ENCODE measurements at places on chromosomes 1 and 21.

DNA sequence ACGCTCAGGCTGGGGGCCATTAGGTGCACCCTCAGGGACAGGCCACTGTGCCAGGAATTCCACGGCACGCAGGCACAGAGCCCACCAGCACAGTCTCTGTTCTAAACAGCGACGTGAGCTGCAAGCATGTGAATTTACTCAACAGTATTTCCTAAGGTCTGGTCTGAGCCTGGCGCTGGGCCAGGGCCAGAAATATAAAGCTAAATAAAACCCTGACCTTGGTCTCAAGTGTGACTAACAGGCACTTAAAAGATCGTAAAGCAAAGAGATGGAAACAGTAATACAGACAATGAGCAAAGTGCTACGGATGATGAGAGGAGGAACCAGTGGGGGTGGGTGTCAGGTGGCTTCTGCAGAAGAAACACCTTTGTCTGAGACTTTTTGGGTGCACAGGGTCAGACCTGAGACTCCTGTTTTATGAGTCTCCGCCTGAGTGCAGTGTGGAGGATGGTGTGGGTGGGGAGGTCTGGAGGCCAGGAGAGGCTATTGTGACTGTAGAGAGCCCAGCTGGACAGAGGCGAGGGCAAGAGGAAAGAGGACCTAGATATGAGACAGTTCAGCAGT, 53.4 kb upstream of the EDN2 start:
- DNase-seq: no peak

GRCh38 chr1:159889821-159890252, 10.1 kb downstream of the CFAP45 start:
- peak; percentile 82 for DNase-seq

DNA sequence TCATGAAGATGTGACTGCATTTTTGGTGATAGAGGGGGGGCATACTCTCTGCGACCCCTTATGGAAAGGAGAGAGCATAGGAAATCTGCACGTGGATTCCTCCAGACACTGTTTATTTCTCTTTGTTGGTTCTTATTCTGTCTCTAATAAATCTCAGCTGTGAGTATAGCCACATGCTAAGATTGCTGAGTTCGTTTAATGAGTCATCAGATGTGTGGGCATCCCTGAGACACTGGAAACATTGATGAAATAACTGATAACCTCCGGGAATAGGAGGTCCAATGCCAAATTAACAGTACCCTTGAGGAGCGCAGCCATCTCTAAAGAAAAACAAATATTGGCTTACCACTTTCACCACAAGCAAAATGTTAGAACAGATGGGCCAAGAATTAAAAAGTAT, 880.2 kb upstream of the NEGR1 start:
- DNase-seq: no peak

GRCh38 chr1:203325418-203326091, 20.2 kb downstream of the BTG2 start:
- DNase-seq: peak; percentile 82

DNA sequence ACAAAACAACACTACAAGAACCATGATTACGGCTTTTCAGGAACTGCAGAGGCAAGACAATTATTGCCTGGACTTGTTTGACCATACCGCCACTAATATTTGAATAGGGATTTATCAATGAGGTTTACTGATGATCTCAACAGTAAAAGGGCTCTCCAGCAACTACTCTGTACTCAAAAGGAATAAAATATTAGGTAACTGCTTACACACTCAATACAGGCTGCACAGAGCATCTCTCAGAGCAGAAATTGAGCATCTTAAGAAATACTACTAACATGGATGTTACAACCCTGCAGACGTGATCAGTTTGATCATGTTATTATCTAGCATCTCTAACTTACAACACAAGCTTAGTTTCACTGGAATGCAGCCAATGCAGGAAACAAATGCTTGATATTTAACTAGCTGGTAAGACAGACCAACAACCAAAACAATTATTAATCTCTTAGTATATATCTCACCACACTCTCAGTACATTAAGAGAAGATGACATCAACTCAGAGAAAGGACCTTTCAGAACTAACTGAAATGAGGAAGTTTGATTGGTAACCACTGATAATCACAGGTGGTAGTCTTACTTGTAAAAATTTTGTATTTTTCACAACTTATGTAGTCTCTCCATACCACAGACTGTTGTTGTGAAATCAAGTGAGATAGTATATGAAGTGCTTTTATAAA, 52.2 kb downstream of the PUM1 start:
- DNase-seq: peak; percentile 31

GRCh38 chr1:156691191-156691590, 14.0 kb upstream of the NES start:
- DNase-seq: no peak

DNA sequence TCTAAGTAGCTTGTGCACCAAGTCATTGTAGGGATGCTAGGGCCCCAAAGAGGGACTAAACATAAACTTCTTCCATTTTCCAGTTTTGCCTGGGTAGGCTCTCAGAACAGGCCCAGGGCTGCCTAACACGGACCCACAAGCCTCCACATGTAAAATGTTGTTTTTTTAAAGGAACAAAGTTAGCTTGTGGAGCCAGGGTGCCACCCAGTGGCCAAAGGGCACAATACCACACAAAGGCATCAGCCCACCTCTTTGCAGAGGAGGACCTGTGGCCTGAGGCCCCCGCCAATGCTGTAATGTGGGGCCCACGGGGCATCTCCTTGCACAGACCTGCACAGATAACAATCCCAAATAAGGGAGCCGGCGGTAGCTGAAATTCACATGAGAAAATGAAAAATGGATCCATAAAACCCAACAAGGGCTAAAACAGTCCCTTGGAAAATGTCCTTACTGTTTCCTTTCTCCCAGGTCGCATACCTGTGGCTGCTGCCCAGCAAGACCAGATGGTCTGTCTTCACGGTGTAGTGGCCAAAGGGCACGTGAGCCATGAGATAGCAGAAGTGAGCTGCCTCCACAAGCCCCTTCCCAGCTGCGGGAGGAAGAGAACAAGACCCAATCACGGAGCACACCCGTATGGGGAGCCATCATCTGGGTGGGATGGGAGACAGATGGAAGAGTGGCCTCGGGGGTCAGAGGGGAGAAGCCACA, 23.8 kb downstream of the SEC16B start:
- DNase-seq: peak; percentile 62

GRCh38 chr1:189605226-189605625, 872.4 kb downstream of the BRINP3 start:
- no peak for DNase-seq

DNA sequence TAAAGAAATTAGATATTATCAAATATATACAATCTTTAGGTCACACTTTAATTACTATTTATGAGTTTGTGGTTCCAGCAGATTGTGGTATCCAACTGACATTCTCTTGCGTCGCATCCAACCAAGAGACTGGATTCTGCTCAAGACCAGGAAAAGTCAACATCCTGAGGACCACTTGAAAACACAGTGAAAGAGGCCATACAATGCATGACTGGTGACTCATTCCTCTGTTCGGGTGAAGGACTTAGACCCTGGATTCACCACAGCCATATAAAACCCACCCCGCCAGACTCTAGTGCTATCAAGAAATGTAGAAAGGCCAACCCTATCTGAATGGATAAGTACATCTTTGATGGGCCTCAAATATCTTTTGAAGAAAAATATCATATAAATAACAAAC, 14.5 kb upstream of the CFHR4 start:
- DNase-seq: no peak

- no peak for DNase-seq
These were observed 174.2 kb downstream of the BRINP3 start for GRCh38 chr1:190303501-190303900.

GRCh38 chr1:87973896-87974295, 645.2 kb downstream of the LMO4 start:
- DNase-seq: no peak

DNA sequence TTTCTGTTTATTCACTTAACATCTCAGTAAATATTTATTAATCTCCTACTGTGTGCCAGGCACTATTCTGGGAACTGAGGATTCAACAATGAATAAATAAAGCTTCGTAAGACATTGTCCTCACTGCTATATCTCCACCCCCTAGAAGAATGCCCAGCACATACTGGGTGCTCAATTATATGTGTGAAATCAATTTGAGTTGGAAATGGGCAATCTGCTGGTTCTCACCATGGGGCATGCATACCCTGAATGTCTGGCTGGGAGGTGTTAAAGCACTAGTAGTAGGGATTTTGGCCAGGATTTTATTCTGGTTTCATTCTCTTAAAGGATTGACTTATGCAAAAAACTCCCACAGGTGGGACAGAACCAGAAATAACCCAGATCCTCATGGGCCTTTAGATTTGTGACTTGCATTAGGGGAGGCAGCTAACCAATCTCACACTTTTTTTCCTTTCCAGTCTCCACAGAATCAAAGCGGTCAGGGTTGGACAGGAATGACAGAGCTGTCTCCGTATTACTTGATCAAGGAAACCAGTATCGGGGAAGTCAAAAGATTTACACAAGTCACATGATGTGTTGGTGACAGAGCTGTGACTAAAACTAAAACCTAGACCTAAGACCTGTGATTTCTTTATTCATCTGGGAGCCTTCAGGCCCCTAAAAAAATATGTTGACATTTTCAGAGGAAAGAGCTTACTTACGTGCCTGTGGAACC, 12.8 kb downstream of the GFI1 start:
- peak; percentile 67 for DNase-seq

- DNase-seq: no peak
These were observed 3.4 kb upstream of the MYBPH start for GRCh38 chr1:203178821-203179666.

DNA sequence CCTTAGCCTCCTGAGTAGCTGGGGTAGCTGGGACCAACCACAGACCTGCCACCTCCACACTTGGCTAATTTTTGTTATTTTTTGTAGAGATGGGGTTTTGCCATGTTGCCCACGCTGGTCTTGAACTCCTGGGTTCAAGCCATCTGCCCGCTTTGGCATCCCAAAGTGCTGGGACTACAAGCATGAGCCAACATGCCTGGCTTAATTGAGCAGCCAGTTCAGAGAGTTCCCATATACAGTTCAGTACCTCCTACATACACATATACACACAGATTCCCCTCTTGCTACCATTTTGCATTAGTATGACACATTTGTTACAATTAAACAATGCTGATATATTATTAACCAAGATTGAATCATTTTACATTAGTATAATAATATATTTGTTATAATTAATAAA, 2.9 kb downstream of the RNPEP start:
- DNase-seq: no peak

DNA sequence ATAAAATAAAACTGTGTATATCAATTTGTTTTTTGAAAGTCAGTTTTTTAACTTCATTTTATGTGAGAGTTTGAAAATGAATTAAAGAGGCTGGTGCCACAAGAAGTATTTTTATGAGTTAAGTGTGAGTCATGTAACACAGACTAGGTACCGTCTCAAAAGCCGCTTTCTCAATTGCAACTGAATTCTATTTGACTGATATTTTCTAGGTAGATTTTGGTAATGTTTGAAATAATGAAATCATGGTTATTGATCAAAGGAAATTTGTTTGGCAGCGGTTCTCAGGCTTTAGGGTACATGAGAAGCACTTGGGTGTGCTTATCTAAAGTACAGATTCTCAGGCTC, 4.6 kb downstream of the SNX27 start:
- DNase-seq: no peak

- no peak for DNase-seq
These were observed 46.4 kb downstream of the DDX20 start for GRCh38 chr1:111802110-111802509.

DNA sequence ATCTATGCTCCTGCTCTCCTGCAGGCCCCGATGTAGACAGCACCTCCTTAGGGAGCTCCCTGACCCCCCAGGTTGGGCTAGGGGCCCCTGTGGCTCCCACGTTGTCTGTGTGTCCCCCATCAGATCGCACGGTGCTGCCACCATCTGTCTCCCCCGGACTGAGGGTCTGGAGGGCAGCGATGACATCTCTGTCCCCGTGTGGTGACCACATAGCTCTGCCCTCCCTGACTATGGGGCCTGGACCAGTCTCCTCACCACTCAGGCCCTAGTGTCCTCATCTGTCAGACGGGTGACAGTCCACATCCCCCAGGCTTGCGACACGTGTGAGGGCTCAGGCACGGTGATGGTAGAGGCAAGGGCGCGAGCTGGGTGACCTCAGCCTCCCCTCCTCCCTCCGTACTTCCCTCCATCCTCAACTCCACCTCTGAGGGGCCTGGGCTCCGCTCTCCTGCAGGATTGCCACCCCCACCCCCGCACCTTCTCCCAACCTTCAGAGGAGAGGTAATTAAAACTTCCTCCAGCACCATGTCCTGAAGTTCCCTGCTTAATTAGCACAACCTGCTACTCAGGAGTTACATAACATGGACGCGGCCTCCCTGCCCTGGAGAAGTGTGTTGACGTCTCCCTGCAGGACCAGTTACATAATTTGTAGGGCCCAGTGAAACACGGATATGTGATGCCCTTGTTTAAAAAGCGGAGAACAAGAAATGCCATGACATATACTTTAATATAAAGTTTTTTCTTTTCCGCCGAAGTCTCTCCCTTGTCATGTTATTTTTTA, 288.2 kb downstream of the PTPRU start:
- DNase-seq: no peak

Data from GM12865 (cell line).